ENCODE measurements at places on chromosomes 11 and 22. TPM values are rescaled to one million over a fixed set of nuclear protein-coding genes. Genes with fewer than 3 reads are reported as not detected.

GRCh38 chr11:90587896-90588295, 365.0 kb upstream of the CHORDC1 start:
- no peak for DNase-seq

GRCh38 chr11:100808904-100809491, 121.9 kb downstream of the ARHGAP42 start:
- no peak for DNase-seq

DNA sequence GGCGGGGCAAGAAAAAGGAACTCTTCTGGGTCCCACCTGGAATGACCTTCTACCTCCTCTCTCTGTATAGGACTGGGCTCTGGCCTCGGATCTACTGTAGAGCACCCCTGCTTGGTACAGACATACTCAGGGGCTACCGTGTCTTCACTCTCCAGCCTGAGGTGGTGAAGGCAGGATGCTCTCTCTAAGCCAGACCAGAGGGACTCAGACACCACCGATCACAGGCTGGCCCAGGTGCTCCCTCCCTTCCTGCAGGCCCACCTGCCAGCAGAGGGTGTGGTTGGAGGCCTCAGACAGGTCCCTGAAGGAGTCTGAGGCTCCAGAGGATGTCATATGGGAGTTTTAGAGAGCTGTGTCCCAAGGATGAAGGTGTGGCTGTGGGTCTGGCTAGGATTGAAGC, 4.1 kb downstream of the NHERF4 start:
- no peak for DNase-seq

DNA sequence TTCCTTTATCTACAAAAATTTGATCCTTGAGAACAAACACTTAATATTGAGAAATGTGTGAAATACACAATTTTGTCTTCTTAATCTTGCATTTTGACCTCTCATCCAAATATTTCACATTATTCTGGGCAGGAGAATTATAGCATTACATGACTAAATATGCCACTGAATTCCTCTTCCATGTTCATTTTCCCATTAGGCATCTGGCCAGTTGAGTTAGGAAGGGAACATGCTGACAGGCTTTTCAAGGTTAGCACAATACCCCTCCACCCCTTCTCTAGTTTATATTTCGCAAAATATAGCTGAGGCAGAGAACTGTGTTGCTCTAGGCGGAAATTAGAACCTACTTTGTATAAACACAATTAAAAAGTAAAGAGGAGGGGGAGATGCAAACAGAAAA, 271.7 kb upstream of the ZC3H12C start:
- DNase-seq, result no peak

DNA sequence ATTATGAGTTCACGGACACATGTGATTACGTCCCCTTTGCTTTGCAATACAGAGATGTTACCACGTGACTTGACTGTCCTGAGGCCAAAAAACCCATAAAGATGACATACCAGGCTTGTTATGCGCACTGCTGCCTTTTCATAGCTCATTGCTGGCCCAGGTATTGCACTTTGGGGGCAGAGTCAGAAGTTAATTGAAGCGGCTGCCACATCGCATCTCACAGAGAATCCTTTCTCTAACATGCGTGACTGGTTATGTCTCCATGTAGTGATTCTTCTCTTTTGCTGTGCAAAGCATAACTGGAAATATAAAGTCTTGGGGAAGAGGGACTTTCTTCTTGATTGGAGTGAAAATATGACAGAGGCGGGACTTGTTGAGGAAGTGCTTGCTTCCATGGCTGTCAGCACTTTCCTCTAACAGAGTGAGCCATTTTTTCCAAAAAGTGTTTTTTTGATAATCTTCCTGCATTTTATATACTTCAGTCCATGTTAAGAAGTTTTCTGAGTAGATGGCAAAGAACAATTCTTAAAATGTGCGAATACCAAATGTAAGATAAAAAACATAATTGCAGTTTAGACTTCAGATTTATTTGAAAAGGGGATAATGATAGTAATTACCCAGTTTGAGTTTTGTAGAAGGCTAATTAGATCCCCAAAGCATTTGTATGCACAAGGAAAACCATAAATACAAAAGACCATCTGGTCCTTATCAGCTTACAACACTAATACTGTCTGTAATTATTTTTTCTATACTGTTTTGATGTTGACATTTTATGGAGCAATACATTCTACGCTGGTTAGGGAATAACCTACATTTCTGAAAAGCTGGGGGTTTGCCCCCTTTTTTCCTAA, 324.6 kb upstream of the MTNR1B start:
- no peak for DNase-seq

OR2AG2 gene
- 0.11 TPM for polyA plus RNA-seq

GRCh38 chr11:11265994-11266606, 87.0 kb downstream of the CSNK2A3 start:
- DNase-seq, result no peak

OR5L2 gene
- not detected for polyA plus RNA-seq
